NCI-H774 (cell line): ENCODE measurements at places on chromosomes 16 and 17.

DNA sequence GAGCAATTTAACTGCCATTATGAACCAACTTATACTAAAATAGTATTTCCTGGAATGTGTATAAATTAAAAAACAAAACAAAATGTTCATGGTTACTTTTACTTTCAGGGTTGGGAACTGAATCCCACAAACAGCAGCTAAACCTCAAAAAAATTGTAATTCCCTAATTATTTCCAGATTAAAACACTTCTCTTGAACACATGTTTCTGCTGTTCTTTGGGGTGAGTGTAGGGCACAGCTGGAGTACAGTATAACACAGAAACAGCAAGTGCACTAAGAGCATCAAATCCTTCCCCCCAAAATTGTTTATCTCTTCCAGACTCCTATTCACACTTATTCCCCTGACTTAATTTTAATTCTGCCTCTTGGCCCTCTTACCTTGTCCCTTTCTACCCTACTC is 56.4 kb downstream of the KANSL1 start:
- DNase-seq = no peak

- DNase-seq = no peak
Observed at GRCh38 chr16:4064950-4065352, 51.3 kb downstream of the ADCY9 start.

- no peak for DNase-seq
Observed at GRCh38 chr16:179211-180092, 807 bp upstream of the HBQ1 start.

DNA sequence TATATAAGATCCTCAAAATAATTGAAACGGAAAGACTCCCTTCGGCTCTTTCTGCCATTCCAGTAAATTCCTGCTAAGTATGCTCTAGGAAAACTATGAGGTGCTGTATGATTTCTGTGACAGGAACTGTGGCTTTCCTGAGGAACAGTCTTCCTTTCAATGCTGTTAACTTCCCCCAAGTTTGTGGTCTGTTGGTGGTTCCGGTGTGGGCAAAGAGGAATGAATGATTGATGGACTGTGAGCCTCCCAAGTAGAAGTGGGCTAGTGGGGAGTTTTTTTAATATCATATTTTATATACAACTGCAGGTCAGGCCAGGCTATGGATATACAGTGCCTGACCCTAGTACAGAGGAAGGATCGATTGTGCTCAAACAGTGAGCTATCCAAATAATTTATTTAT is 560.7 kb upstream of the RBFOX1 start:
- no peak for DNase-seq

DNA sequence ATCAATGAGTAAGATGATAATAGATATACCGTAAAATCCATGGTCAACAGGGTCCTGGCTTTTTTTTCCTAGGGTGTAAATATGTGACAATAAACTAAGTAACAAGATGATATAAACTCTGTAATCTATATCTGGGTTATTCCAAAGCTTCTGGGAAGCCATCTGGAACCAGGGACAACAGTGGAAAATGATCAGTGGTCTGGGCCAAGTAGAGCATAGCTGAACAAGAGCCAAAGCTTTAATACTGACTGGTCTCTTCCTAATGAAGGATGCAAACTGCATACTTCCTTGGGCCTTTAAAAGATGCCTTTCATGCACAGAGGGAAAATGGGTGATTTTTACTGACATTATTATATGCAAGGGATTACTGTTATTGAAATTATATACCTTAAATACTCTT is 8.9 kb downstream of the CA10 start:
- no peak for DNase-seq

- DNase-seq = no peak
Observed at GRCh38 chr17:59149051-59149450, 5.9 kb downstream of the SKA2 start.

DNA sequence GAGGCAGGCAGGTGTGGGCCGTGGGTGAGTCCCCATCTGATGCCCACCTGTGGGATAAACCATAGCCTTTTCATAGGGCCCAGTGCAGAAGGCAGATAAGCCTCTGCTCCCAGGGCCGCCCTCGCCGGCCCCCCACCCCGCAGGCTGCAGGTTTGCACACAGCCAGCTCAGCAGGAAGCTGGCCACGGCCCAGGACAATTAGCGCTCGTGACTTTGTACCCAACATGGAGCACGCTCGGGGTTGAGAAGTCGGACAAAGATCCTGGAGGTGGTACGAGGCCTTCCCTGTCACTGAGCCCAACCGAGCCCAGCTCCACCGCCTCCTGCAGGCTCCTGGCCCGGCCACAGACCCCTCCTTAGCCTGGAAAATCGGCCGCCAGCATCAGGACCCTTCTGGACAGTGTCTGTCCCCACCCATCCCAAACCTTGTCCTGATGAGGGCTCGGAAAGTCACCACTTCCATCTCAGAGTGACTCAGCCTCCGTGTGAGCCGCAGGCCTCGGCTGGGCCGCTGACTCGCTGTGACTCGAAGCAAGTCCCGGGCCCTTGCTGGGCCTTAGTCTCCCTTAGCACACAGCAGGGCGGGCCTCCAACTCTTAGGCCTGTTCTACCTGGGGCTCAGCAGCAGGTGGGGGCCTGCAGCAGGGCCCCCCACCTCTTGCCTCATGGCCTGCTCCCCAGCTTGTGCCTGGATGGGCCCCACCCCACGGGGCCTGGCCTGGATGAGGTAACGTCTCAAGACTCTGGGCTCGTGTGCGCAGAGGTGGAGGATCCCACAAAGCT is 22.7 kb downstream of the FAM83G start:
- DNase-seq = peak; percentile 20

- no peak for DNase-seq
Observed at GRCh38 chr17:32445074-32445415, 735 bp downstream of the PSMD11 start.
